Omental fat pad (tissue), 4 donors: ENCODE measurements at places on chromosomes 6 and 20. TPM values are rescaled to one million over a fixed set of nuclear protein-coding genes. Genes with fewer than 3 reads are reported as not detected.

The ZSCAN23 gene
- 0.69 TPM for total RNA-seq

- DNase-seq: no peak
Measured at GRCh38 chr6:37303891-37304503, 46.1 kb upstream of the TMEM217 start.

The OR2H1 gene
- not detected for total RNA-seq

DNA sequence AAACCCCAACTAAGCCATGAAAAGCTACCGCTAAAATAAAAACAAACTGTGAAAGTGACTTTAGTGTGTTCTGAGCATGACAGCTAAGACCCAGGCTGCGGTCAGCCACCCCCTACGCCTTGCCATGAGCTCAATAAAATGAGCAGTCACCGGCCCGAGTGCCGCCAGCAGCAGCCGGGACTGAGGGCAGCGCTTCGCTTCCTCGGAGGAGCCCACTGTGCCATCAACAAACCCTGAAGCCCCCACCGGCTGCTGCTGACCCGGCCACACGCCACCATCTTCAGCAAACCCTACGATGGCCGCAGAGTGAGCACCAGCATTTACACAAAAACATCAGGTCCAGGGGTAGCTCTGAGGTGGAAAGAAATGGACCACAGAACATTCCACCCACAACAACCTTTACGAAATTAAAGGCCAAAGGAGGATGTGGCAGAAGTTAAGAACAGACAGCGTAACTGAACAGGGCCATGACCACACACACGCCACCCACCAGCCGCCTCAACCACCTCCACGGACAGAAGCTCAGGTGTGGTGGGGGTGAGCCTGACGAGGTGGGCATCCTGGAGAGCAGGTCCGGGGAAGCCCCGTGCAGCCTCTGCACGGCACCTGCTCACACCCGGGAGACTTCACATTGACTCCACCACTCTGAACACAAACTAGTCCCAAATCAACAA, 67.0 kb downstream of the THBS2 start:
- no peak for DNase-seq

GRCh38 chr6:157885876-157886275, 62.8 kb downstream of the SNX9 start:
- DNase-seq: no peak

DNA sequence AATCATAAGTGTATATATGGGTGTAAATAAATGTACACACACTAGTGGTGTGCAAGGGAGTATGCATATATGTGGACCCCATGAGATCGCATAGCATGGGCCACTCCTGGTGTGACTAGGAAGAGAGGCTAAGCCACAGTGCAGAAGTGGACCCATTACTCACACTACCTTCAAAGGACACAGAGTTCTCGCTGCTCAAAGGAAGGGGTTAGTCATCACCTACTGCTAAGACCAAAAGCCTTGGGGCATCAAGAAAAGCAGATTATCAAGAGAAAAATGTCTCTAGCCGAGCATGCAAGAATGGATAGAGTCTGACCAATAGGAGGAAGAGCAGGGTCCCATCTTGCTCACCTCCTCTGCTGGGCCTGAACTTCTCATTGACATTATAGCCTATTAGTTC, 195.5 kb downstream of the MAFB start:
- DNase-seq: no peak

- no peak for DNase-seq
Measured at GRCh38 chr6:169895000-169895759, 143.8 kb downstream of the ERMARD start.

DNA sequence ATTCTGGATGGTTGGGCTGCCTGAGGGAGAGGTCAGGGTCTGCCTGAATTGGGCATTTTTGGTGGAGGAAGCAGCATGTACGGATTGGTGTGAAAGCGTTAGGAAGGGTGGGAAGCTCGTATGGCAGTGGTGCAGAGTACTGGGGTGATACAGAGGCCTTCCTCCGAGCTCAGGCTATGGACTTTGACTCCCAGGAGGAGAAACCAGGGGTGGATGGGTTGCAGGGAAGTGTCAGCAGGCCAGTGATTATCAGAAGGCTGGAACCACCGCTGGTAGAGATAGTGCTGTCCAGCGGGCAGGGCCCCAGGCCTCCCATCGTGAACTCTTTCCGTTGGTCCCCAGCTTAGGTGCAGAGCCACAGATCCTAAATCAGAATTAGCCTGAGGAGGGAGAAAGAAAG, 5.3 kb downstream of the WFDC5 start:
- DNase-seq: no peak

- no peak for DNase-seq
Measured at GRCh38 chr6:3292431-3293197, 33.9 kb downstream of the PSMG4 start.

The GRM1 gene
- total RNA-seq: not detected

GRCh38 chr20:57421253-57422220, 30.3 kb downstream of the RBM38 start:
- DNase-seq: no peak

The SLC22A3 gene
- 12.2 TPM for total RNA-seq

The SIM1 gene
- not detected for total RNA-seq

DNA sequence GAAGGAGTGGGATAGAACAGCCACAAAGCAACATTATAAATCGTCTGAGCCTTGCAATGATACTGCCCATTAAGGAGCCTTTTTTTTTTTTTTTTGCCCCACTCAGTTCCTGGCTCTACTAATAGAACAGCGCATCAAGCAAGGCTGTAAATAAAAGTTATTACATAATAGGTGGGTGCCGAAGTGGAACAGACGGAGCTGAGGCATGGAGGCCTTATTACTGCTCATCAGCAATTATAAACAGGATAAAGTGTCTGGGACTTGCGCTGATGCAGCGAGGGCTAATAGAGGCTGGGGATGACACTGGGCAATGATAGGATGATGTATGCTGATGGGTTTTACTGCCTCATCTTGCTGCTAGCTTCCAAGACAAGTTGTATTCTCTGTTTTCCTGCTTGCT, 272.1 kb downstream of the ZFAND3 start:
- no peak for DNase-seq

DNA sequence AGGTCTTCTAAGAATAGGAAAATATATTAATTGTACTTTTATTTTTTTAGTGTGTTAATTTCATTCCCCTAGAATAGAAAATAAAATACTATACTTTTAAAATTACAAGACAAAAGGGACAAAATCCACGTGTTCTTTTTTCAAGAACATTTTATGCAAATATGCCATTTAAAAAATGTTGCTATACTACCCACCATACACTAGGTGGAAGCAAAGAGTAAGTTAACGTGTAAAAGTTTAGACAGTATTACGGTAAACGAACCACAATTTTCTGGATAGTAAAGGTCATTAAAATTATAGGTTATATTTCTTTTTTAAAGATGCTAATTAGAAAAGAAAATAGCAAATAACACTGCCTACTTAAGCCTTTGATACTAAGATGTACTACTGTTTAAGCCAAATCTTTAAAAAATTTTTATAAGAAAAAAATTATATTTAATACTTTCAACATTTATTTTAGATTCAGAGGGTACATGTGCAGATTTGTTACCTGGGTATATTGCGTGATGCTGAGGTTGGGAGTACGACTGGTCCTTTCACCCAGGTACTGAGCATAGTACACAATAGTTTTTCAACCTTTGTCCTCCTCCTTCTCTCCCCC, 287.6 kb downstream of the PHF3 start:
- DNase-seq: no peak

GRCh38 chr6:50277774-50278173, 228.0 kb upstream of the DEFB112 start:
- DNase-seq: no peak

GRCh38 chr20:54517241-54517975, 42.0 kb downstream of the DOK5 start:
- no peak for DNase-seq

The CALHM4 gene
- total RNA-seq: not detected

The SYCP2L gene
- 1.3 TPM for total RNA-seq

DNA sequence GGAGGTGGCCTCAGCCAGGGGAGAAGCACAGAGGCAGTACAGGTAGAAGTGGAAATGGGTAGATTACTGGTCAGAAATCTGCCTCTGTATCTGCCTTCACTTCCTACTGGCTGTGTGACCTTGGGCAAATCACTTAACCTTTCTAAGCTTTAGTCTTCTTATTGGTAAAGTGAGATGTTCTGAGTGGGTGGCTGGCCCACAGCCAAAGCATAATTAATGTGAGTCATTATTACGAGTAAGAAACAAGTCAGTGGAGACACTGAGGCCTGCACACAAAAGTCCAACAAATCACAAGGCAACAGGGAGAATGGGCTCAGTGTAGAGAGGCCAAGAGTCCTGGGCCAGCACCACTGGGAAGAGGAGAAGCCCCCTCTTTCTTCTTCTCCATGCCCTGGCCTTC, 39.1 kb downstream of the NRN1 start:
- no peak for DNase-seq

DNA sequence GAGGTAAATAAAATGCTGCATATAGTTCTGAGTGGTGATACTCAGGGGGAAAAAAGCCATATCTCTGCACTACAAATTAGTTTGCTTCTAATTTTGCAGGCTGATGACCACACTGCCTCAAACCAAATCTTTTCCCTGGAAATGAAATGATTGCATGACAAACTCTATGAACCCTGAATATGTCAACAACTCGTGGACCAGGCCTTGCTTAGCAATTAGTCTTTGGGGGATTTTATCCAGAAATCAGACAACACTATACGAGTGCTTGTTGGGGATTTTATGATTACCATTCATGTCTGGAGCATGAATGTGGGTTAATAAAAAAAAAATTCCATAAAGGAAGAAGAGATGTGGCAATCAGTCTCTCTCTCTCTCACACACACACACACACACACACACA, 42.0 kb downstream of the SOBP start:
- DNase-seq: no peak

The BPIFB4 gene
- total RNA-seq: not detected

The KIF25 gene
- 0.60 TPM for total RNA-seq
